Stimulated activated CD8-positive, alpha-beta memory T cell treated with anti-CD3 and anti-CD28 coated beads, Interleukin-15, amount 100 ng/mL, for 24 hours (primary cell): ENCODE measurements at places on chromosomes 6 and 20.

- no peak for DNase-seq
Observed at GRCh38 chr6:96491926-96492325, 29.7 kb upstream of the UFL1 start.

DNA sequence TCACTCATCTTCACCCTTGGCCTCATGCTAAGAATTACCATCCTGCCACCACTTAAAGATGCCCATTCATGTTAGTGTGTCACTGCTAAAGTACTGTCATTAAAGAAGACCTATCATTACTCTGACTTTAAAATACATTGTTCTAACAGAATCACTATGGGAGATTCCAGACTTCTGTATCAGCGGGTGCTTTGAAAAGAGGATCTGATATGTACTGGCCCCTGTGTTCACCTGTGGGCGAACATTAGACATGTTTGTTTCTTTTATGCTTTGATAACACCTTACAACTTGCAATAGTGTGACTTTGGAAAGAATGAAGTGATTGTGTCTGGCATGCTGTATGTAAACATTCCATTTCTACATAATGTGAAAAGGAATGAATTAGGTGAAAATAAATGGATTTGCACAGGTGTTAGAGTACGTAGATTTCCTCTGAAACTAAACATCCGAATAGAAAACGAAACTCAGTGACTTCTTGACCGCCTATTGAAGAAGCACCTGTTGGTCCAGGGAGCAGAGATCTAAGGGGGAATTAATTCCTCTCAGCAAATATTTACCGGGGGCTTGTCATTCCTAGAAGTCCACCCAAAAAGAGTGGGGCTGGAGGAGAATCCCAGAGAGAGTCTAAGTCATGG lies 132.3 kb downstream of the CARMIL1 start:
- no peak for DNase-seq

GRCh38 chr6:117025310-117025709 lies 148.3 kb downstream of the RFX6 start:
- no peak for DNase-seq

DNA sequence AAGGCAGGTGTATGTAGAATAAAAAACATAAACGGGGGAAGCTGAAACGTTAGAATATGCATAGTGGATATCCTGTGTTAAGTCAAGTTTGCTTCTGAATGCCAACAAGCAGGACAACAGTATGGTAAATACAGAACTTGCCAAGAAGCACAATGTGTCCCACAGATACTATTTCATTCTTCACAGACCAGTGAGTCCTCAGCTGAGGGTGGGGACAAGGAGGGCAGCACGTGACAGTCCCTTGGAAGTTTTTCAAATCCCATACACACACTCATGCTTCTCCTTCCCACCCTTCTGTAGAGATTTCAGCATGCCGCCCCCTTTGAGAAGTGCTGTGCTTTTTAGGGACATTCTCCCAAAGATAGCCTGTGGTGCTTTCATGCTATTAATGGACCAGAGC lies 268.5 kb upstream of the ECI2 start:
- no peak for DNase-seq

GRCh38 chr6:151338651-151339200 lies 52.6 kb downstream of the ZBTB2 start:
- DNase-seq = no peak

DNA sequence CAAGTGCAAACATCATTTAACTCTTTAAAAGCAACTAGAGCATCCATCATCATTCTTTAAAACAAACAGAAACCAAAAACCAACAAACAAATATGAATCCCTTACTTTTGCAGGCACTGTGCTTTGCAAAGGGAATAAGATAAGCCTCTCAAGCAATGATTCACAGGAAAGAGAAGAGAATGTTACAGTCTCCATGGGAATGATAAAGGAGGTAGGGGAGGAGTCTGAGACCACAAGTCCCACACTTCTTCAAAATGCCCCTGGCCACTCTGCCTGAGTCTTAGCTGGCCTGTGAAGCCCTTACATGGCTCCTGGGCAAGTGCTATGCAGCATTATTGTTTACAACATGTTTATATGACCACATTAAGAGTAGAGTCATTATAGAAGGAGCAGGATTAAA lies 257.7 kb upstream of the MARCKS start:
- DNase-seq = no peak

GRCh38 chr6:105844275-105844883 lies 241.8 kb upstream of the PRDM1 start:
- no peak for DNase-seq

DNA sequence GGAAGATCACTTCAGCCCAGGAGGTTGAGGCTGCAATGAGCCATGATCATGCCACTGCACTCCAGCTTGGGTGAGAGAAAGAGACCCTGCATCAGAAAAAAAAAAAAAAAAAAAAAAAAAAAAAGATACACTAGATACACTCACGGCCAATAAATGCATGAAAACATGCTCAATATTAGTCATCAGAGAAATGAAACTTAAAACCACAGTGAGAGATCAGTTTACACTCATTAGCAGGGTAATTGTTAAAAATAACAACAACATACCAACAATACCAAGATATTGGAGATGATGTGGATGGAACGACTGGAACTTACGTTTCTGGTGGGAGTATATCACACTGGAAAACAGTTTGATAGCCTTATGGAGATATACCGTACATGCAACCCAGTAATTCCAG lies 29.9 kb downstream of the HS3ST5 start:
- no peak for DNase-seq

DNA sequence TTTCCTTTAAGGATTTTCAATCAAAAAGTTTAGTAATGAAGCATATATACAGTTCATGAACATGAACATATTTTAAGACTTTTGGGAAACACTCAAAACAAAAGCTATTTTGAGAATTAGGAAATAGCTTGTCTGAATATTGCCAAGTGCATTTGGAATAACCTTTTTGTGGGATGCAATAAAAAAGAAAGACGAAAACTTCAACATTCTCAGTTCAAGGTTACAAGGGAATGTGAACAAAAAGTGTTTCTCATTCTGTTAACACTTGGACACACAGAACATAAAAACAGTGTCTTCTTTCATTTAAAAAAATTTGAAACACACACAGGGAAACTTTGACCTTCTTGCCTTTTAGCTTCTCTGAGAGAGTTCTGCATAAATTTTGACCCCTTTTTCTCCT lies 72.7 kb upstream of the TCF21 start:
- no peak for DNase-seq

- DNase-seq = no peak
Observed at GRCh38 chr6:153023977-153024708, 21.6 kb upstream of the MTRF1L start.

DNA sequence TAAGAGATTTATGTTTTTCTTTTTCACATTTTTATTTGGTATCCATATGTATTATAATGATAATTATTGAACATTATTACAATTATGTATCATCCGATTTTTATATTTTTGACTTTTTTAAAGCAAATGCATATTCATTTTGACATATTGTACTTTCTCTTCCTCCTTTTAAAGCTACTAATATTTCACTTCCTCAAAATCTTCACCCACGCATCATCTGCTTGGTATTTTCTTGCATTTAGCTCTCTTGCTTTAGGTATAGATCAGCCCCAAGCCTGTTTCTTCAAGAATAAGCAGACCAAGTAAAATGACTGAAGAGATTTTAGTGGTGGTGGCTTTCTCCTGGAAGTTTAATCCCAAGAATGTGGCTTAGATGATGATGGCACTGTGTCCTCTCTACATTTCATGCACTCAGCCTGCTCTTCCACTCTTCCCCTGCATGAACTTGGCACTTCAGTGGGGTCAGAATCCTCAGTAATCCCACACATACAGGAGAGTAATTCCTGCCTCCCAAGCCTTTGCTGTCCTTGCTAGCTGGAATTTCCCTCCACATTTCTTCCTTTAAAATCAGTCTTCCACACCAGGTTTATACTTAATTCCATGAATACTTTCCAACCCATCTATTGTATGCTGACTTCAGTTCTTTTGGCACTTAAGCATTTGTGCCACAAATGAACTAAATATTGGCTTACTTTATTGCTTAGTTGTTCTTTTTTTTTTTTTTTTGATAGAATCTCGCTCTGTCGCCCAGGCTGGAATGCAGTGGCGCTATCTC lies 8.2 kb downstream of the NCOA7 start:
- no peak for DNase-seq

DNA sequence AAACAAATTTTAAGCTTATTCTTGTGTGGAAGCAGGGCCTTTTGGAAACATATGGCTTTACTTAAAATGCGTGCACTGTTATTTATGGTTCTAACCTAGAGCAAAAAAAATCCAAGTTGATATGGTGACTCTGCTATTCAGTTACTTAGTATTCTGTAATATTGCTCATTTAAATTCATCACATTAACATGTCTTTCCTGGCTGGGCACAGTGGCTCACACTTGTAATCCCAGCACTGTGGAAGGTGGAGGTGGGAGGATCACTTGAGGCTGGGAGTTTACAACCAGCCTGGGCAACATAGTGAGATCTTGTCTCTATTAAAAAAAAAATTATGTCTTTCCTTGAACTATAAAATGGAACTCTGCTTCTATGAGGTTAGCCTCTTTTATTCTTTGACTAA lies 57.8 kb upstream of the SDHAF4 start:
- DNase-seq = no peak

DNA sequence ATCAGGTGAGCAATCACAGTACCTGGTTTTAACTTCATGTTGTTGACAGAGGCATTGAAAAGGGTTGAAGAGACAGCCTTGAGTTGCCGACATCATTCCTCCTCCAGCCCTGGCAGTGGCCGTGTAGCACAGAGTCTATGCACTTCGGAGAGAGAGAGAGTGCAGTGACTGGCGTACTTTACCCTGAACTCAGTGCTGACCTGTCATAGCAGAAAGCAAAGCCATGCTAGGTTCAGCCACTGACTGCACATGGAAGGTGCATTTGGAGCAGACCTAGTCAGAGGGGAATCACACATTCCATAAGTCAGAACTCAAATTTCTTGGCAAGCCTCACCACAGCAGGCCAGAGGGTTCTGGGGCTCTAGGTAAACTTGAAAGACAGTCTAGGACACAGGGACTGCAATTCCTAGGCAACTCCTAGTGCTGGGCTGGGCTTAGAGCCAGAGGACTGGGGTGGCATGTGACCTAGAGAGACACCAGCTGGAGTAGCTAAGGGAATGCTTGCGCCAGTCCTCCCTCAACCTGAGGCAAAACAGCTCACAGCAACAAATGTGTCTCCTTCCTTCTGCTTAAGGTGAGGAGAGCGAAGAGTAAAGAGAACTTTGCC lies 69.1 kb downstream of the ELOVL4 start:
- no peak for DNase-seq

DNA sequence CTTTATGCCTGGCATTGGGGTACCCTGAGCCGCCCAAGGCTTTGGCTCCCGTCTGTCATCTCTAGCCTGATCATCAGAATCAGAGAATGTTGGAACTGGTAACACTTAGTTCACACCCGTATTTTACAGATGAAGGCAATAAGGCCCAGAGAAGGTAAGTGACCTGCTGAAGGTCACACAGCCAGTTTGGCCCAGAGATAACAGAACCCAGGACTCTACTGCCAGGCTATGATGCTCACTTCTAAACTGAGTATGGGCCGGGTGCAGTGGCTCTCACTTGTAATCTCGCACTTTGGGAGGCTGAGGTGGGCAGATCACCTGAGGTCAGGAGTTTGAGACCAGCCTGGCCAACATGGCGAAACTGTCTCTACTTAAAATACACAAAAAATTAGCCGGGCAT lies 1.8 kb upstream of the TGM6 start:
- DNase-seq = no peak

GRCh38 chr6:17648745-17649144 lies 48.6 kb downstream of the FAM8A1 start:
- no peak for DNase-seq

- DNase-seq = no peak
Observed at GRCh38 chr6:51339728-51340127, 521.1 kb downstream of the TFAP2B start.

DNA sequence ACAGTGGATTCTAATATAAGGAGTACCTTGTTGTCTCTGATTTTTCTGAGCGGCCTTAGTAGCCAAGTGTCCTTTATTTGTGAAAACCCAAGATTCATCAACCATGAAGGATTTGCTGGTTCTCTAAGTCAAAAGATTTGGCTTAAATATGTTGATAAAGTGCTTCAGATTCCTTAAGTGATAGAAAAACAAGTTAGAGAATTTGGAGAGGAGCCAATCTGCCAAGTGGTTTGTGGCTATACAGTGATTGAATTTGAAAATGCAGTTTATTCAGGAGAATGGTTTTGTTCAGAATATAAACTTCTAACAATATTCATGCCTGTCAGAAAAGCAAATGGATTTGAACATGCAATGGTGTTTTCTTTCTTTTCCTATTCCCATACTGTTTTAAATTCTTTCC lies 54.8 kb downstream of the CAP2 start:
- DNase-seq = no peak

DNA sequence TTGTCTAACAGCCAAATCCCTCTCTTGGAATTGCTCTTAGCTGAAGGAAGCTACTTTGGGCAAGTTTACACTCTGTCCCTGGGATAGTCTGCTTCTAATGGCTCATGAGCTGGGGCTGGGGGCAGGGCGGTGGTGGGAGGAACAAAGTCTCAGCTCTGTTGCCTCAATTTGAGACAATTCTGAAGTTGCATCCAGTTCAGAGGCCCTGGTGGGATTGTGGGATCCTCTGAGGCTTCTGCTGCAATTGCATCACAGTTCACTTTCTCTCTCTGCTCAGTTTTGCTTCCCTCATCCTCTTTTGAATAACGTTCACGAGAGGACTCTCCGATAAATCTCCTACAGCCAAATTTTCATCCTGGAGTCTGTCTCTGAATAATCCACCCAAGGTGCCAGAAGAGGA lies 440.6 kb upstream of the SLC35B3 start:
- DNase-seq = no peak

DNA sequence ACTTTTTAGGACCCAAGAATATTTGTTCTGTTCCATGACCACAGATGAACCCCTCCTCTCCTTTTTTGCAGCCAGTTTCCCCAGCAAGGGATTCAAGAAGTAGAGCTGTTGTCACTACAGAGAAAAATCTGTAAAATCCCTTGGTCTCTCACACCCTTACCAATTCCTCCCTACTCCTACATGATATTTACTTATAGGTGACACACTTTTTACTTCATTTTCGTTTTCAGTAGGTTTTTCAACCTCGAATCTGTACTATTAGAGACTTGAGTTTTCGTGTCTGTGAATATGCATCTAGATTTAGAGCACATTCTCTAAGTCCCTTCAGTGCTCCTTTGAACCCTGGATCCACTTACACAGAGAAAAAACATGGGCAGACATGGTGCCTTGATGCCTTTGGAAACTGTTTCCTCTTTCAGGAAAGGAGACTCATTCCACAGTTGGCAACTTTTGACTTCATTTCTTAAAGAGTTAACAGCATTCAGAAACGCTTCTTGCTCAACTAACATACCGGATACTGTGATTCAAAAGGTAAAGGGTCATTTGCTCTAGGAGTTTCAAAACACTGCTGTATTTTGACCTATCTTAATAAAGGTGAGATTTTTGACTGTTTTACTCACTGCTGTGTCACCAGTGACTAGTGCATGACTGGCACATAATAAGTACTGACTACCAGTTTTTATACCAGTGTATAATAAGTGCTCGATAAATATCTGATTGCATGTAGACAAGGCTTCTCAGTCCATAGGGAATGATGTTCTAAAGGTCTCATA lies 50.6 kb downstream of the LAMA4 start:
- no peak for DNase-seq

- no peak for DNase-seq
Observed at GRCh38 chr6:125393449-125393858, 91.7 kb upstream of the HDDC2 start.
